Stimulated activated naive CD8-positive, alpha-beta T cell treated with anti-CD3 and anti-CD28 coated beads, Interleukin-15, amount 100 ng/mL, for 72 hours (primary cell): ENCODE measurements at places on chromosomes 6 and 20.

- no peak for DNase-seq
Measured at GRCh38 chr20:58511861-58512260, 3.3 kb downstream of the APCDD1L start.

DNA sequence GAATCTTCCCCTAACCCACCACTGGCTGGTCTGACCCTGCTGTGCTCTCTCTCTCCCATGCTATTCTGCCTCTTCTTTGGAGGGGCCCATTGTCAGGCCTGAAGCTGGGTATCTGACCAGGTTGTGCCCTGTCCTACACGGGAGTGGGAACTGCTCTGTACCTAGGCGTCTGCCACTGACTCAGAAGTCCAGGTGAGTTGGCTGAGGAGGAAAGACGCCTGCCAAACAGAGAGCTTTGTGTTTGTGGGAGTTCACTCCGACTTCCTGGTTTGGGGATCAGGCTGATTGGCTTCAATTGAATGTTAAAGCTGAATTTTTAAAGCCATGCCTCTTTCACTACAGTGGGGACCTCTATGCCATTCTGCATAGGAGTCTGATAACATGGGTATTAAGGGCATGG is 136.0 kb downstream of the CCDC170 start:
- no peak for DNase-seq

- DNase-seq, result no peak
Measured at GRCh38 chr20:53502820-53503219, 90.8 kb downstream of the ZNF217 start.

DNA sequence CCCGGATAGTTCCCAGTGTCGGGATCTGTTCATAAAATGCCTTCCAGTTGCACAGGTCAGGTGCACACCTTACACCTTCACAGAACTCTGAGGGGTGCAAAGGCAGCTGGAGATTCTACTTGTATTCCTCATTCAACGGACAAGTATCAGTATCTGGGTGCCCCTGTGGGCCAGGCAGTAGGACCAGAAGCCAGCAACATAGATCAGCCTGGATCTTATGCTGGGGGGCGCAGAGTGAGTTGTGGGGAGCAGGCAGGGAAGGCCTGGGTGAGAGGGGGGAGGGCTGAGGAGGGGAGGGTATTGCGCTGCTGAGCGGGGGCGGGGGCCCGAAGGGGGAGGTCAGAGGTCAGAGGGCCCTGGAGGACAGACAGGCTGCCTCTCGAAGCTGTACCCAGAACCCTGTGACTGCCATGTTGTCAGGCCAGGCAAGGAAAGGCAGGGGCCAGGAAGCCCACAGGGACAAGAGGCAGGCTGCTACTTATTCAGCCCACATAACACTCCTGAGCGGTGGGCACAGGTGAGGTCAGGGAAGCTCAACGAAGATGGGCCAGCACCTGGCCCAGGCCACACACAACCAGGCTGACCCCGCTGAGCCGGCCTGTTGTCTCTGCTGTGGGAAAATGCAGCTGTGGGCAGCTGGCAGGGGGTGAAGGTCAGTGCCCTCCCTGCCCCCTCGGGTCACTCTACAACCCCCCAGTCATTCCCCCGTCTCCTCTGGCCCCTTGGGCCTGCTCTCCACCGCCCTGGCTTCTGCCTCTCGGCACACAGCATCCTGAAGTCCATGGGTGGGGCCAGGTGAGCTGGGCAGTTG is 1.1 kb downstream of the OPRL1 start:
- DNase-seq, result no peak

DNA sequence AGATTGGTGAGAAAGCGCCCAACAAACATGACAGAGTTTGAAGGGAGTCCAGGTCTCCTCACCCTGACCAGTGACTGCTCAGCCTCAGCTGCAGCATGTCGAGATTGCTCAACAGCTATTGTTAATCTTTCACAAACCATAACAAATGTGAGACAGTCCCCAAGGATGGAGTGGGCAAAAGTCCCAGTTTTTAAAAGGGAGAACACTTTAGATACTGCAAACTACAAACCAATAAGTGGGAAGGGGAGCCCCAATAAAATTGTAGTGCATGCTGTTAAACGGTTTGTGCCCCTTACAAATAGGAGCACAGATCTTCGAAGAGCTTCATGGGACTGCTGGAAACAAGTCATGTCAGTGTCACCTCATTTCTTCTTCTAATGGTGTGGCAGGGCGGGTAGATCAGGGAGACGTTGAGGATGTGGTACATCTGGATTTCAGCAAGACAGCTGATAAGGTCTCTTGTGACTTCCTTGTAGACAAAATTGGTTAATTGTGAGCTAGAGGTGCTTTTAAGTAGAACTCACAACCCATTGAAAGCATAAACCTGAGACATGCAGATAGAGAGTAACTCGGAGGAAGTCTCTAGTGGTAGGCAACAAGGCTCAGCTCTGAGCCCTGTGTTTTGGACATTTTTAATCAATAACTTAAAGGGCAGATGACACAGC is 134.0 kb upstream of the ARMC2 start:
- no peak for DNase-seq

DNA sequence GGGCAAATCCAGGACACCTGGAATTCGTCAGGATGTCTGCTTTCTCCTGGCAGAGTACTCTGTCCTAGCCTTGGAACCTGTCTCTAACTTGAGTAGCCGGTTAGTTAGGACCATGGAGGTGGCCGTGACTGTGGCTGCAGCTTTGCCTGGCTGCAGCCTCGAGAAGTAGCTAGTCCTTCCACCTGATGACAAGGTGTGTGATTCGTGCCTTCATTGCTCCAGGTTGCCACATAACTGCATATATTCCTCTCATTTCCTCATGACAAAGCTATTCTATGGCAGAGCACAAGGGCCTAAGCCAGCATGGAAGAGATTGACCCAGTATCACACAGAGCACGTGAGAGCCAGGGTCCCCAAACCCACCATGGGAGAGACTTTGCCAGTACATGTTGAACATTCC is 39.8 kb upstream of the KIF25 start:
- no peak for DNase-seq

GRCh38 chr6:139325686-139326085 is 33.9 kb upstream of the TXLNB start:
- DNase-seq, result no peak

GRCh38 chr6:106147476-106147875 is 61.3 kb downstream of the PRDM1 start:
- DNase-seq, result no peak

DNA sequence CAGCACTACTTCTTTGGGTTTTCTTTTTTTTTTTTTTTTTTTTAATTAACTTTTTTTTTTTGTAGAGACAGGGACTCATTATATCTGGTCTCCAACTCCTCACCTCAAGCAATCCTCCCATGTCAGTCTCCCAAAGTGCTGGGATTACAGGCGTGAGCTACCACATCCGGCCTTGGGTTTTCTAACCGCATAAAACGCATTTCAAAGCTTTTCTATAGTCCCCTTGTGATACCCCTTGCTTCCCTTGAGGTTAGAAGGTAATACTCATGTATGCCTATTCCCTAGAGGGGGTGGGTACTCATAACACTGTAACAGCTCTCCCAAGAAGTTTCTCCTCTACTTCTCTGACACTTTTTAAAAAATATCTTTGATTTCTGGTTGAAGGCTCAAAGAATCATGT is 23.9 kb upstream of the ASCC3 start:
- no peak for DNase-seq

DNA sequence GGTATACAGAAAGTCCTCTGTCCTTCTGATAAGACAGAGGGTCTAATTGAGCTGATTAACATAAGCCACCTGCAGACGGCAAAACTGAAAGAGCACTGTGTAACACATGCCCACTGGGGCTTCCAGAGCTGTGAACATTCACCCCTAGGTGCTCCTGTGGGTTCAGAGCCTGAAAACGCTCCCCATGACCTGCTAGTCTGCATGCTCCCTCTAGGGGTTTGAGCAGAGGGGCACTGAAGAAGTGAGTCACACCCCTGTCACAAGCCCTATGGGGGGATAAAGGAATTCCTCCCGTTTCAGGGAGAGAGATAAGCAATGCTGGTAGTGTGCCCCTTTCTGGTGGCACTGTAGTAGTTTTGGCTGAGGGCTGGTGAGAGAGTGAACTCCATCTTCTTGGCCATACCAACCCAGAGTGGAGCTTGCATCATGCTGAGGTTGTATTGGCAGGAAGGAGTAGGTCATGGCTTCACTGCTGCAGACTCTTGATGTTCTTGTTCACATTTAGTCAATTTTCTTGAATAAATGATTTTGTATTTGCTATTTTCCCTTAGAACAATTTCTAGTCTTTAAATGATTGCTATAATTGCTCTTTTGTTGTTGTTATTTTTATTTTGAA is 637.5 kb upstream of the MAN1A1 start:
- no peak for DNase-seq

DNA sequence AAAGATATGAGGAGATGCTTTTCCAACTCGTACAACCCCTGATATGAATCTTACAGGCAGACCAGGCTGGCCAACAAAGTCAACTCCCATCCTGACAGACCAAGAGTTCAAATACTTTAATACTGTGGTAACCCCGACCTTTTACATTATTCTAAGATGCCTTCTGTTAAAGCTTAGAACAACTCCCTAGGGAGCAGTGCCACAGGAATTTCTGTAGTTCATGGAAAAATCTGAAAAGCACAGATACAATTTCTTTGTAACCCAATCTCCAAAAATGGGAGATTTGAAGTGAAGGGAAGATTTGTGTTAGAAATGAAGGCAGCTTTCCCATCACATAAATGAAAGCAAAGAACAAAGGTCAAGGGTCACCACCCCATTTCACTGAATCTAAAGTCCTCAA is 151.3 kb upstream of the BEND6 start:
- DNase-seq, result no peak

DNA sequence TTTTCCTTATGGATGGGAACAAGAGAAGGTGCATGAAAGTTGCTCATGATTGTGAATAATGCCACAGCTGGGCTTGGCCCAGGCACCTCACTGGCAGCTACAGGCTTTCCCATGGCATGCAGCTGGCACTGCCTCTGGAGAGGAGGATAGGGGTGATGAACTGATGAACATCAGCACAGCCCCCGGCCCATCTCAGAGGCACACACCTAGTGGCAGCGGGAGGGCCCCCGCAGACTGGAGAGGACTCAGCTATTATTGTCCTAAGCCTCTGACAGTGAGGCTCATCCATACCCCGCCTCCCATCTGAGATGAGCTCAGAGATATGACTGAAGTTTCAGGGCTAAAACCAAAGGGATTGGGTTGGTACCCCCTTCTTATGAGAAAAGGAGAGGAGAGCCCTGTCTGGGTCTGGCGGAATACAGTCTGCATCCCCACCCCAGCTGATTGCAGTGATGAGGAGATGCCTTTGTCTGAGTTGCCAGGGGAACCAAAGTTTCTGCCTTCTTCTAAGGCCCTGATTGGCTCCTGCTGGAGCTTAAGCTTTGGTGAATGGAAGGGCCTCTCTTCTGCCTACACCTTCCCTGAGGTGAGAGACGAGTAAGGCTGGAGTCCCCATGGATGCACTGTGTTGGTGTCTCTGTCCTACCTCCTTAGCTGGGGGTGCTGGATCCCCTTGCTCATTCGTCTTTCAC is 27.6 kb upstream of the EPB41L1 start:
- no peak for DNase-seq

GRCh38 chr6:42264852-42265390 is 47.3 kb upstream of the MRPS10 start:
- DNase-seq, result no peak

DNA sequence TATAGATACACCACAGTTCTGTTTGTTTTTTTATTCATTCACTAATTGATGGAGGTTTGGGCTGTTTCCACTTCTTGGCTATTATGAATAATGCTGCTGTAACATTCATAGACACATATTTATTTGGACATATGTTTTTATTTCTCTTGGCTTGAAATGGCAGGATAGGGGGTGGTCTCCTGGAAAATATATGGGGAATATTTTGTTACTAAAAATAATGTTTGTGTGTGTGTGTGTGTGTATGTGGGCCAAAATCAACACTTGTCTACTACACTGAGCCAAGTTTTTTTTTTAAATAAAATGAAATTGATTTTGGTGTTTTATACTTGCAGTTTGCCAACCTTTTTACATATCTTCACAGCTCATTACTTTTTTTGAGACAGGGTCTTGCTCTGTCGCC is 264.4 kb upstream of the SULF2 start:
- DNase-seq, result no peak

GRCh38 chr6:130434174-130434873 is 68.5 kb downstream of the TMEM200A start:
- DNase-seq, result no peak

DNA sequence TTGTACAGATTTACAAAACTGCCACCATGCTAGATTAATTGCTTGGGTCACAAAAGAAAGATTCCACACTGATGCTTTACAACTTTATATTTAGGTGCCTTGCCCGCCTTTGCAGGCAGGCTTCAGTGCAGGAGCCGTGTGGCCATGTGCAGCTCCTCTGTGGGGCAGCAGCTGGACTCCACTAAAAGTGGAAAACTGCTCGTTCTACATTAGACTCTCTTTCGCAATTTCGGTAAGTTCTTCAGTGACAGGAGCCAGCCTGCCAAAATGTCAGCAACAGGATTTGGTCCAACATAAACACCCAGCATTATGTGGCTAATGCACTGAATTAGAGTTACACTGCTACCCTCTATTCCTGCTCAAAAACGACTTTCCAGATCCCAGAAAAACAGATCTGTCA is 174.4 kb upstream of the KCNK16 start:
- no peak for DNase-seq

GRCh38 chr6:151494936-151495320 is 1.1 kb downstream of the CCDC170 start:
- no peak for DNase-seq

DNA sequence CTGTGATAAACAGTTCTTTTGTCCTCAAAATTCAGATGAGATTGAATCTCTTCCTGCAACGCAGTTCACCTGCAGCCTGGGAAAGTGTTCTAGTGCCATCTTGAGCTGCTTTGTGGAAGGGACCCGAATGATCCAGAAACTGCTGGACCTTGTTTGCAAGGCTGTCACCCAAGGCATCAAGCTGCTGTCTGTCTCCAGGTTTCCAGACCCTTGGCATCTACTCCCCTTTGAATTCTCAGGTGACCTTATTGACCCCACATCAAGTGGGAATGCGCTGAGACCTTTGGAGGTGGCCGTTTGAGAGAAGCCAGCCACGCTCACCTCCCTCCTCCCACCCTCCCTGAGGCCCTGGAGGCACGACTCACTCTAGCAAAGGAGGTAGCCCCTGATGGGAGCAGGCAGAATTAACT is 112.5 kb downstream of the EDN3 start:
- DNase-seq, result no peak

DNA sequence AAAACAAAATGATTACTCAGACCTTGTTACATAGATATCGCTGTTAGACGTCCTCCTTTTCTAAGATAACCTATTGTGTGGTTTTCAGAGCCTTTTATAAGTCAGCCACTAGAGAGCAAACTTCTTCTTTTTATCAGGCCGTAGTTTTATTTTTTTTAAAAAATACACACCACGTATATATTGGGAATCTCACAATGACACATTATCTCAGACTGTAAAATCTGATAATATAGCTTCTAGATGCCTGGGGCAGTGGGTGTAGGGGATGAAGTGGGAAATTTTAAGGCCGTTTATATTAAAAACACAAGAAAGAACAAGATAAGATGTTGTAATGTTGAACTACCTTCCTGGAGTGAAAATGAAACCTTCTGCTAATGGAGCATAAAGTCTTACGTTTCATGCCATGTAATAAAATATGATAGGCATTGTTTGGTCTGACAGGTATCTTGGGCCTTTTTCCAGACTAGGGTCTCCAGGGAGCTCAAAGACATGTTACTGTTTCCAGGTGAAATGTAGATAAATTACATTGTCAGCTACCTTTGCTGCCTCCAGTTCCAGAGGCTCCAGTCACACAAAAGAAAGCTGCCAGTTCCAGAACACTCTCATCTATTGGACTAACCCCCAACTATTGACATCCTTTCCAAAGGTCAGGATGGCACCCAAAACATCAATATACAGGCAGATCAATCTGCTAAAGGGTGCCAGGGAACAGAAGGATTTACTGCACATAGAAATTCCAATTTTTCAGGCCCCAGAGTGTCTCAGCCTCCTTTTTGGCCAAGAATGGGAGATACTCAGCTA is 130.2 kb upstream of the AKIRIN2 start:
- DNase-seq, result peak; percentile 9
